ENCODE measurements at places on chromosomes 7 and 10.

DNA sequence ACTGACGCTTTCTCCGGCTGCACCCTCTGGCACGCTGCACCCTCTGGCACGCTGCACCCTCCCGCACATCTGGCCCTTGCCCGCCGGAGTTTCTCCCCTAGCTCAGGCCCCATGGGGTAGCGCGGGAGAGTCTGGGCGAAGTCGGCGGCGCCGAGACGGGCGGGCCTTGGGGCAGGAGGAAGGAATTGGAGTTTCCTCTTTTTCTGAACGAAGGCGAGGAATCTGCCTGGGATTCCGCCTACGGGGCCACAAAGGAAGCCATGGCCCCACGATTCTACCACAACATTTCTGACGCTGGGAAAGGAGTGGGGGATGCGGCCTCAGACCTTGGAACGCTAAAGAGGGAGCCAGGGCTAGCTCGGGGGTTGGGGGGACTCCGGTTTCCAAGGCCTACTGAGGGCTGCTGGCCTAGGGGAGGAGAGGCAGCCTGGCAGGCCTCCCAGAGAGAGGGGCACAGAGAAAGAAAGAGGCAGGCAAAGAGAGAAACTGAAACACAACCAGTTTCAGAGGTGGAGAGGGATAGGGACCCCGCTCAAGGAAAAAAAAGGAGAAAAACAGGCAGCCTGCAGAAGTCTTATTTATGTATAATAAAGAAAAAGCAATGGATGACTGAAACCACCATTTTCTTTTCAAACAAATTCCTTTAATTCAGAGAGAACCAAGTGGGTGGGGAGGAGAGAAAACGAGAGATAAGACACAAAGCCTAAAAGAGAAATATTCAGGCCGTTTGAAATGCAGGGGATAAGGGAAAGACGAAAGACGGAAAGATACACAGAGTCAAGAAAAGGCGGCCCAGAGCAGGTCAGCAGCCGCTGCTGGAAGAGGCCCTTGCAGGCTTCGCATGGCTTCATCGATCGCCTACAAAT lies 4.3 kb downstream of the TLX1 start:
- DNase-seq: no peak

- no peak for DNase-seq
These were observed 456 bp upstream of the DLD start for GRCh38 chr7:107890493-107890961.

- DNase-seq: no peak
These were observed 372.0 kb upstream of the C7orf33 start for GRCh38 chr7:148218603-148219002.

DNA sequence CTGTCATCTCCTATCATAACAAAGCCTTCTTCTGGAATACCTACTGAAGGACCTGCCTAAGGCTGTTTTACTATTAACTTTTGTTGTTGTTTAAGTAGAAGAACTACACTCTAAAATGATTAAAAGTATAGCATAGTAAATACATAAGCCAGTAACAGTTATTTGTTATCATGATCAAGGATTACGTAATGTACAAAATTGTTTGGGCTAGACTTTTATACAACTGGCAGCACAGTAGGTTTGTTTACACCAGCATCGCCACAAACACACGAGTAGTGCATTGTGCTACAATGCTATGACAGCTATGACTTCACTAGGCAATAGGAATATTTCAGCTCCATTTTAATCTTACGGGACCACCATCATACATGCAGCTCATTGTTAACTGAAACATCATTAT lies 169.1 kb downstream of the LRRN3 start:
- DNase-seq: no peak

DNA sequence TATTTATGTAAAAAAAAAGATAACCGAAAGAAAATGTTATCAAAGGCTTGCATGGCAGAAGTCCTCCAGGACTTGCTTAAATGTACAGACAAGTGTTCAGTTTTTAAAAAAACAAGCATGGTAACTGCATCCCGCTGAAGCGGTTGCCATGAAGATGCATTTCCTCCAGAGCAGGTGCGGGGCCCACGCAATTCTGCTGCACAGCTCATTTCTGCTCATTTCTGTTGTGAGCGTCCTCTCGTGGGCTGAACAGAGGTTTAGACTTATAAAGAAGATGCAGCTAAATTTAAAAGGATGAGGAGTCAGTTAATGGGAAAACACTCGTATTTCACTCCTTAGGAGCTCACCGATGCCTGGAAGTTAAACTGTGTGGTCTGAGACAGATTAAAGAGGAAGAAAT lies 247.6 kb downstream of the DNAJB6 start:
- no peak for DNase-seq

Data from activated gamma-delta T cell treated with anti-CD3 and anti-CD28 coated beads, Interleukin-2, amount 50 U/mL, for 16 hours (primary cell).